ENCODE measurements at places on chromosomes 4 and X.

DNA sequence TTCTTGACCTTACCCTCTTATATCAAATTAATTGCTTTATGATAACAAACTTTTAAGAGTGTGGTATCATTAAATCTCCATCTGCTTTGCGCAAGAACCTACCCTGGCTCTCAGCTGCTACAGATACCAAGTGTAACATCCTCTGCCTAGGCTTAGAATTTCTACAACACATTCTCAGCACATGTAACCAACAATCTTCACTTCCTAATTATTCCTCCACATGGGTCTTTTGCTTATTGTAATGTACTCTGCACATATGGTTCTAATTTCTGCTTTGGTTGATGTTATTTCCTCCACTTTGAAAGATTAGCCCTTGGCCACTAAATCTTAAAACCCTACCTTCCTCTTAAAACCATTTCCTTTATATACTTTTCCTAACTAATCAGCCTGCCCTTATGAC, 242.4 kb downstream of the ARHGAP24 start:
- DNase-seq: no peak

DNA sequence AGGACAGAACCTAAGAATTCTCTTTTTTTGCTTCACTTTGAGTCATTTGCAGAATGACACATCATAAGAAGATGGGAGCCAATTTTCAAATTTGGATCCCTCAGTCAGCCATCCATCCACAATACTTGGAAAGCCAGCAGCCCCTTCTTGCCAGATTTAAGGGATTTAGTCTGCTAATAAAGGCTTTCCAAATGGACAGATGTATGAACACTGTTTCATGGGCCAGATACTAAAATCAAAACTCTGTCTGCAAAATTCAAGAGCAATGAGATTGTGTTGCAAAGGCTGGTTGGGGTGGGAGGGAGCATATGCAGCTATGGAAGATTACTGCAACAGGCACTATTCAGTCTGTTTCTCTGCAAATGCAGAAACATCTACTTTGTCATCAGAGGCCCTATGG, 37.7 kb upstream of the KCNIP4 start:
- no peak for DNase-seq

- DNase-seq: no peak
Observed at GRCh38 chrX:4379071-4379470, 665.6 kb upstream of the PRKX start.

- no peak for DNase-seq
Observed at GRCh38 chrX:118571836-118572235, 76.2 kb downstream of the DOCK11 start.

DNA sequence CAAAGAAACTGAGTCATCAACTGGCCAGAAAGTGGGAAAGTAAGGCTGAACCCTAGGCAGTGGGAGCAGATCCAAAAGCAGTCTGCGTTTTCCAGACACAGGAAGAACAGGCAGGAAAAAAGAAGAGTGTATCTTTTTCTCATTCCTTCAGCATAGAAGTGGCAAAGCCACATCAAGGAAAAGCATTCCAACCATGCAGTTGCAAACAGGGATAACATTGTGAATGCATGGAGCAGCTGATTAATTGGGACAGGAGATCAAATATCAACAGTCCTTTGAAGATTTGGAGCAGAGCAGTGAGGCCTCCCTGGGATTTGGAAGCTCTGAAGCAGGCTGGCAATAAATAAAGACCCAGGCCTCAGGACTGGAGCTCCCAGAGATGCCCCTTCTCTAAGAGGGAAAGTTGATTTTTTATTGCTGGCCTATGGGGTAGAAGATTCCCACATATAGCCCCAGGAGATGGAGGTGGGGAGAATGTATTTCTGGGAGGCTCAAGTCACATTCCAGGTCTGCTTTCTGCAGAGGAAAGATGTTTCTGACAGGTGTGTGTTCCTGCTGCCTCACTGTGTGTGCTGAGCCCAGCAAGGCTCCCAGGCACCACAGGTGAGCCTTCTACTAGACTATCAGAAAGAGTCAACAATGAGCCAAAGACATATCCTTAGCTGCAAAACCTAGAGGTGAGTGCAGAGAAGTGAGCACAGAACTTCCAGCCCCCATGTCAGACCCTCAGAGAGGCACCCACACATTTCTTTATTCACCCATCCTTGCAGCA, 222.5 kb downstream of the RAB28 start:
- DNase-seq: no peak

DNA sequence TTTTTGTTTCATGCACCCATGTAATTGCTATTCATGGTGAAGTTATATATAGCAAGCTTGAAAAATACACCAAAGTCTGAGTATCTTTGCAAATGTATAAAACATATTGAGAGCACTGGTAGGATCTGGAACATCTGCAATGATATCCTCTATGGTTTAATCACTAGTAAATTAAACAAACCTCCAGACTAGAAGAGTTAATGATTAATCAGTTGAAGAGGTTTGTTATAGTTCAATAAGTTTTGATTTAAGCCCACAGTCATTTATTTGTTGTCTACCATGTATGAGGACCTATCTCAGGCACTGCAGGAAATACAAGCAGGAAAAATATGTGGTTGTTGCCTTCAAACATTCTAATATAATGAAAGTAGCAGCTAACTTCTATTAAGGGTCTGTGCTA, 16.5 kb downstream of the CYBB start:
- DNase-seq: no peak

DNA sequence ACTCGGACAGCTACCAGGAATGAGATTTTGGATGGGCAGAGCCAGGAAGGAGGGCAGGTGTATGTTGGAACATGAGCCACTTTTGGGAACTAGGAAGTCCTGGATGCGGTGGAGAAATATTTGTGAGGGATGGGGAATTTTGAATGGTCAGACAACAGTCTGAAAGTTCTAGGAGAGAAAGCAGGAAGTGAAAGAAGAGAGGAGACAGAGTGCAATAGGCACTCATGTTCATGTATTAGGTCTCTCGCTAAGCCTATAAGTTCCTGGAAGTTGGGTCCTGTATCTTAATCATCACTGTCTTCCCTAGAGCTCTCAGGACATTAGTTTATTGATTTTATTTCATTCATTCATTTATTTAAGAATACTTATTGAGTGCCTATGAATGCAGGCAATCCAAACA, 65.7 kb upstream of the CITED1 start:
- DNase-seq: no peak

DNA sequence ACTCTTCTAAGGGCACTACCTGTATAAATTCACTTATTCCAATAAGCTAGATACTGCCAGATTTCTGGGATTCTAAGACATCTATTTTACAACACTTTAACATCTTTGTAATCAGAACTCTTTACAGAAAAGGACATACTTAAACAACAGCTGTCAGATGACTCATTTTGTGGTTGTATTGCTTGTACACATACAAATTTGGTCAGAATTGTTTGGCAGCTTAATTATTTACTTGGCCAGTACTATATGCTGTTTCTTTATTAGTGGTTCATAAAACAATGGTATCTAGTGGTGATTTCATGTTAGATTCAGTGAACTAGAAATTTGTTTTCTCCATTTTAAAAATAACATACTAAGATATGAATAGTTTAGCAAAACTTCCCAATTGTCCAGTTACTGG, 27.2 kb downstream of the PALLD start:
- DNase-seq: no peak

- no peak for DNase-seq
Observed at GRCh38 chrX:42094218-42094617, 170.9 kb upstream of the CASK start.

DNA sequence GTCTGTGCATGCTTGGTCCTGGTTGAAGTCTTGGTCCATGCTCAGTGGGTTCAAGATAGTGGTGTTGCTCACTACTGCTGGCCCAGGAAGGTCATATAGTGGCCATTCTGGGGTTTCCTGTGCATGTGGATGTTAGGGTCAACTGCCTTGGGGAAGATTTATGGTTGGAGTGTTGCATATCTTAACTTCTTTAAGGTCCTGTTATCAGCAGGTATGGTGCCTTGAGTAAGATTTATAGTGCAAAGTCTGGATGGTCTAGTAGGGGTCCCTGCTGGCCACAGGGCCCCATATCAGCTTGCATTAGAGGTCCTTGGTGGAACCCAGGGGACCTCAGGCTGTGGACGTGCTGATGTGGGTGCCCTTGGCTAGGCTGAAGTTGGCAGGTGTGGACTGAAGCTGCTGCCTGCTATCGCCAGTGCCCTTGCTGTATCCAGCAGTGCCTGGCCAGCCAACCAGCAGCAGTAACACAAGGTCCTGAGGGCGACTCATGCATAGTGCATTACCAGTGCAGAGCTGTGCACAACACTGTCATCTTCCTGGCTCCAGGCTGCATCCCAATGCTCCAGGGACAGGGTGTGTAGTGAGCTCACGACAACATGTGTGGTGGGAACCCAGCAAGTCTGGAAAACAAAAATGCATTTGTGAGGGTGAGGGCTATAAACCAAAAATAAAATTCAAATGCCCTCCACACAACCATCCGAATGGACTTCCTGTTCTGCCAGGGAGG, 61.0 kb downstream of the BEX3 start:
- no peak for DNase-seq

- DNase-seq: no peak
Observed at GRCh38 chrX:120653000-120653399, 23.1 kb upstream of the C1GALT1C1 start.

DNA sequence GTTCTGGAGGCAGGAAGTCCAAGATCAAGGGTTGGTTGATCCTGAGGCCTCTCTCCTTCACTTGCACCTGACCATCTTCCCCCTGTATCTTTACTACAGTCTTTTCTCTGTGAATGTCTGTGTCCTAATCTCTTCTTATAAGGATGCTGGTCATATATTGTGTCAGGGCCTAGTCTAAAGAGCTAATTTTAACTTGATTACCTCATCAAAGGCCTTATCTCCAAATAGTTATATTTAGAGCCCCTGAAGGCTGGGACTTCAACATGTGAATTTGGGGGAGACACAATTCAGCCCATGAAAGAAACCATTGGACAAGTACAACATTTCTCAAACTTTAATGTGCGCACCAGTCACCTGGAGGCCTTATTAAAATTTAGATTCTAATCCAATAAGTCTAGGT, 62.8 kb upstream of the DYNLT3 start:
- no peak for DNase-seq

DNA sequence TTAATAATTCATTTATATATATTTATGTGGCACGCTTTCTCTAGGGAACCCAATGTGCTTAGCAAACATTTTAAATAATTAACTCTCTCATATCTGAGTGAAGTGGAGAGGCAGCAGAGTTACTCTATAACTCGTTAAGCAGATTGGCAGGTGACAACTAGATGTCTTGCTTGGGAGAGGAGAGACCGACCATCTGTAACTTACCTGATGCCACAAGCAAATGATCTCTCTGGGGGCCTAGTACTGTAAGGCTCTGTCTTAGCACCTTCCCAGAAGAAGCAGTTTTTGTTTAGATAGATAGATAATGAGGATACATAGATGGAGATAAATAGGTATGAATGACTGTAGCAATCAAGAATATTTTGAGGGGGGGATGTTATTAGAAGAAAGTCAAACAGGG, 11.9 kb upstream of the SEL1L3 start:
- no peak for DNase-seq

GRCh38 chr4:140135529-140136088, 18.4 kb downstream of the MAML3 start:
- DNase-seq: no peak

DNA sequence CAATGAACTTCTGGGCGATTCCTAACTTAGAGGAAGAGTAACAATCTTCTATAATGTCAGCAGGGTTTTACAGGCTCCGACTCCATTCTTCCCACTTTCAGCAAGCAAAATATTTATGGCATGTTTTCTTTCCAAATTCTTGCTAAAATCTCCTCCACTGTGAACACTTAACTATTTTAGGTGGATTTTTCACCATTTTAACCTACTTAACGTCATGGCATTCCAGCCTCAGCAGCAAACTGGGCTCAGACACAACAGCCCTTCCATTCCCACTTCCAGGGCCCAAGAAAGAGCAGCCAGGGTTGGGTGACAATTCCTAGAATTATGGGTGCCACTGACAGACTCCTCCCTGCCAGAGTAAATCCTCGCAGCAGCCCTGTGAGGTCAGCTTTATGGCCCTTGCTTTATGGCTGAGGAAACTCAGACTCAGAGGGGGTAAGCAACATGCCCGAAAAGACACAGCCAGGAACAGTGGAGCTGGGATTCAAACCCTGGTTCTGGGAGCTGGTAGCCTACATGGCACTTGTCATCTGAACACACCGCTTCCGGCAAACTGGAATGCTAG, 112.8 kb upstream of the MAP3K15 start:
- DNase-seq: no peak

- no peak for DNase-seq
Observed at GRCh38 chrX:43836435-43837184, 45.6 kb downstream of the MAOB start.

- no peak for DNase-seq
Observed at GRCh38 chr4:28481565-28481964, 1620.9 kb downstream of the STIM2 start.

DNA sequence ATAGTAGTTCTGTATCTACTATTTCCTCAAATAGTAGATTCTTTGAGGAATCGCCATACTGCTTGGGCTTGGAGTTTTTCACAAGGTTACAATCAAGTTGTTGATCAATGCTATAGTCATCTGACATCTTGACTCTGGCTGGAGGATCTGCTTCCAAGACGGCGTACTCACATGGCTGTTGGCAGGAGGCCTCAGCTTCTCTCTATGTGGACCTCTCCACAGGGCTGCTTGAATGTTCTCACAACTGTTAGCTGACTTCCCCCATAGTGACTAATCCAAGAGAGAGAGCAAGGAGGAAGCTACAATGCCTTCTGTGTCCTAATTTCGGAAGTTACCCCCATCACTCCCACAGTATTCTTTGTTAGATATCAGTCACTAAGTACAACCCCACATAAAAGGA, 10.3 kb downstream of the EGFL6 start:
- DNase-seq: no peak

DNA sequence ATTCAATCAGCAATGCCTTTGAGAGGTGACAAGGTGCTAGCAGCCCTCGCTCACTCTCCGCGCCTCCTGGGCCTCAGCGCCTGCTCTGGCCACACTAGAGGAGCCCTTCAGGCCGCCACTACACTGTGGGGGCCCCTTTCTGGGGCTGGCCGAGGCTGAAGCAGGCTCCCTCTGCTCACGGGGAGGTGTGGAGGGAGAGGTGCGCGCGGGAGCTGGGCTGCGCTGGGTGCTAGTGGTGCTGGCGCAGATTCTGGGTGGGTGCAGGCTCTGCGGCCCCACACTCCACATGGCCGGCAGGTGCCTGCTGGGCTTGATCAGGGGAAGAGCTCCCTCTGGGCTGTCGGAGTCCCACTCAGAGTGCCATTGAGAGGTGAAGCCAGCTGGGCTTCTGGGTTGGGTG, 351.0 kb downstream of the GASK1B start:
- DNase-seq: no peak

GRCh38 chr4:125319311-125319710, 4.6 kb downstream of the FAT4 start:
- DNase-seq: no peak

Measured in GM19239 (cell line).